Spinal cord (tissue), 10 donors: ENCODE measurements at places on chromosomes 4 and X. TPM values are rescaled to one million over a fixed set of nuclear protein-coding genes. Genes with fewer than 3 reads are reported as not detected.
A peak's percentile ranks its signal among the peaks of the same experiment; 100 is the strongest.

GRCh38 chr4:31422006-31422405 lies 701.8 kb downstream of the PCDH7 start:
- H3K36me3 ChIP-seq = no peaks in the 10 kb centered on the region
- no peak overlapping the region for H3K4me3 ChIP-seq
- H3K27me3 ChIP-seq = no peaks in the 10 kb centered on the region
- no peak overlapping the region for H3K27ac ChIP-seq

DNA sequence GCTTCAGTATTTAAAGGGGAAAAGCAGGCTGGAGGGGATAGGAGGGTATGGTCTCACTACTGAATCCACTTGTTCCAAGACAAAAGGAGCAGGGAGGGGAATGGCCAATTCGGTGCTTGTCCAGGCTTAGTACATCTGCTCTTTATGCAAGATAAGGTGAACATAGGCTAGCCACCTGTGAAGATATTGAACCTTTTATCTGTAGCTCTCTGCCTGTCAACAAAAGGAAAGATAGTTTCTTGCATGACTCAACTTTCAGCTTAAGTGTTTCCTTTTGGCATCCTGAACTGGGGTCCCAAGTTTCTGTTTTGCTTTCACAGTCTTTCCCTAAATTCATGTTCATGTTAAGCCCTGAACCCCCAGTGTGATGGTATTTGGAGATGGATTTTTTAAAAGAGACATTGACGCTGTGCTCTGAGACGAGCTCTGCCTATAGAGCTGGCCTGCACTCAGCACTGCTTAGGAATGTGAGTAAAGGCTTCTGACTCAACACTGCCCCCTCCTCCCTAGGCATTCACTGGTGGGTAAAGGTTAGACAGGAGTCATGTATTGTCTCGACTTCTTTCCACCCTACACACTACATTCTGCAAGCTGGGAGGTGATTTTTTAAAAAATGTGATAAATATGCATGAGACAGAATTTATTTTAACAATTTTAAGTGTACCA lies 28.2 kb downstream of the FAM149A start:
- H3K4me3 ChIP-seq = no peak overlapping the region
- H3K27me3 ChIP-seq = no peaks in the 10 kb centered on the region
- DNase-seq = no peak
- H3K27ac ChIP-seq = no peak overlapping the region
- no peaks in the 10 kb centered on the region for H3K4me1 ChIP-seq

- peaks cover 2% of the 10 kb centered on the region for H3K36me3 ChIP-seq
- DNase-seq = no peak
- H3K27ac ChIP-seq = no peak overlapping the region
- peaks cover 7% of the 10 kb centered on the region for H3K4me1 ChIP-seq
- no peak overlapping the region for H3K4me3 ChIP-seq
- H3K27me3 ChIP-seq = no peaks in the 10 kb centered on the region
Measured at GRCh38 chr4:150135134-150135772, 57.0 kb downstream of the DCLK2 start.

GRCh38 chr4:121952290-121952689 lies 430 bp upstream of the TRPC3 start:
- no peak for DNase-seq
- H3K36me3 ChIP-seq = no peaks in the 10 kb centered on the region
- peaks cover 8% of the 10 kb centered on the region for H3K4me1 ChIP-seq
- H3K27me3 ChIP-seq = peaks cover 17% of the 10 kb centered on the region

DNA sequence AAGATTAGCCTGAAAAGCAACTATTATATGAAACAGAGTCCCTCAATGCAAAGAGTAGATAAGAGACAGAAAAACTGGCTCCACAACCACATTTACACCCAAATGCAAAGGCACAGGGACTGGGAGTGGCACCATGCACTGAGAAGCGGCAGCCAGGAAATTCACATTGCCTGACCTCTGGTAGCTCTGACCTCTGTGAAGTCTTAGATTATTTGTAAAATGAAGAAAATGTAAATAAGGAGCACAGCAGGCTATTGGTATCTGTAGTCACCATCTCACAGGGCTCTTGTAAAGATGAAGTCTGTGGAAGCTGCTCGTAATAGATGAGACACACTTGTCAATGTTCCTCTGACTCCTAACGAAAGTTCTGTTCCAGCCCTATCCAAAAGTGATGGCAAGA lies 69.7 kb downstream of the FAT1 start:
- H3K27ac ChIP-seq = no peak overlapping the region
- no peak overlapping the region for H3K4me3 ChIP-seq
- no peaks in the 10 kb centered on the region for H3K36me3 ChIP-seq
- H3K4me1 ChIP-seq = peaks cover 7% of the 10 kb centered on the region

- H3K27me3 ChIP-seq = no peaks in the 10 kb centered on the region
- no peak overlapping the region for H3K27ac ChIP-seq
- H3K36me3 ChIP-seq = no peaks in the 10 kb centered on the region
- H3K4me3 ChIP-seq = no peak overlapping the region
- H3K4me1 ChIP-seq = no peaks in the 10 kb centered on the region
Measured at GRCh38 chr4:113433536-113434246, 327.8 kb downstream of the CAMK2D start.

DNA sequence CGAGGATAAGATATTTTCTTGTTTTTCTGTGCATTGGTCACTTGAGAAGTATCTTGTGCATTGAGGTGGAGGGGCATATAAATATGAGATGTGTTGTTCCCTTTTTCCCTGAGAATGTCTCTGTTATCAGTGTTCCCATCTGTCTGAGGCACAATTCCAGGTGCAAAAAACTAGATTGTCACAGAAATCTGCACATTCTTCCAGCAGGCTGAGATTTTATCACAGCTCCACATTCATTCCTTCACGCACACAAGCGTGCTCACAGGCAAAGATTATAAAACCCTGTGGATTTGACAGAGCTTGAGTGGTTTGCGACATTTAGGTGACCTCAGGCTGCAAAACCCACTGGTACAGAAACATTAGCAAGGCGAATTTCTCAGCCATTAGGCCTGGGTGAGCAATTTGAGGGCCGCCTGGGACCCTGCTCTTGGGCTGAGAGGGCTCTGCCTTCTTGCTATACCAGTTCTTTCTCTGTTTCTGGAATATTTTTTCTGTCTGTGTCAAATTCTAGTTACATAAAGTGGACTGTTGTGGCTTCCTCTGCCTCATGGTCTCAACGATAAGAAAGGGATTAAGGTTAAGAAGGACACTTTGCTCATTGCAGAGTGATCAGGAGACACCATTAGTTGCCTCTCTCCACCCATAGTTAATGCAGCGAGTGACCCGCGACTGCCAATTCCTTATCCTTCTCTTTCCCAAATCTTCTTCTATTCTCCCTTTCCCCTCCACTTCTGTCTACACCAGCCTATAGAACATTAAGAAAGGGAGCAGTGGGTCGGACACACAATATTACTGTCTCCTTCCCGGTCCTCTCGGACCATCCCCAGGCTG lies 86.7 kb upstream of the C1QTNF7 start:
- no peaks in the 10 kb centered on the region for H3K36me3 ChIP-seq
- no peak overlapping the region for H3K27ac ChIP-seq
- no peak overlapping the region for H3K4me3 ChIP-seq
- no peaks in the 10 kb centered on the region for H3K27me3 ChIP-seq
- peaks cover 9% of the 10 kb centered on the region for H3K4me1 ChIP-seq
- DNase-seq = peak; percentile 41

DNA sequence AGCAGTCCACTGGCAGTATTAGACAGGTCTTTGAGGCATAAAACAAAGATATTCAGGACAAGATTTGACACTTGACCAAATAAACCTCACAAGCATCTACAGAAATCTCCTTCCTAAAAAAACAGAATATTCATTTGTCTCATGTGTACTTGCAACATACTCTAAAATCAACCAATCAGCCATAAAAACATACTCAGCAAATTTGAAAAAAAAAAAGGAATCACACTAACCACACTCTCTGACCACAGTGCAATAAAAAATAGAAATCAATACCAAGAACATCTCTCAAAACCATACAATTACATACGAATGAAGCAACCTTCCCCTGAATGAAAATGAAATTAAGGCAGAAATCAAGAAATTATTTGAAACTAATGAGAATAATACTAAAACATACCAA lies 591.3 kb downstream of the FAM133A start:
- H3K27me3 ChIP-seq = no peaks in the 10 kb centered on the region
- no peak overlapping the region for H3K27ac ChIP-seq
- H3K4me3 ChIP-seq = no peak overlapping the region
- H3K4me1 ChIP-seq = no peaks in the 10 kb centered on the region
- no peak for DNase-seq

DNA sequence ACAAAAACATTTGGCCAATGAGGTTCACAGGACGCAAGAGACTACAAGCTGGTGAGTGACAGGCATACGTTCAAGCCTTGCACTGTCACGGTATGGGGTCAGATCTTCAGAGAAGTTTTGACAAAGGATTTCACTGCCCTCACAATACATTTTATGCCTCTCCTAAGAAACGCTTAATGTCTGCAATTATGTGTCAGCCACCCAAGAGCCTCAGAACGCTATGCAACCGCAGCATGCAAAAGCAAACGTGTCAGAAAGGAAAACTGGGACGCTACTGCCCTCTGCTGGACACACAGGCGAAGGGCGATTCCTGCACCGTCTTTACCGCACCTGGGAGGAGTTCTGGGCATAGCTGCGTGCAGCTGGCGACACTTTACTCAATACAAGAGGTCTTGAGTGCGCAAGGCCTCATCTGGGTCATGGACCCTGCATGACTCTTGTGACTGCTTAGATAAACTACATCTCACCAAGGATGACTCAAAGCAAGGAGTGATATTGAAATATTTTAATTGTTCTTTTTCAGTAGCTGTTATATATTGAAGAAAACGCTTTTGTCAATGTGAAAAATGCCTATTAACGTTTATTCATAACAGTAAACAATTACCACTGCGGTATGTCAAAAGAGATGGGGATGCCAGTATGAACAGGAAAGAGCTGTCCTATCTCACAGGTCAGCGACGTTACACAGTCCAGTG lies 147.6 kb upstream of the FRG1 start:
- H3K27ac ChIP-seq = no peak overlapping the region
- peak overlapping the region; percentile 33 for H3K4me3 ChIP-seq
- DNase-seq = peak; percentile 78
- H3K27me3 ChIP-seq = no peaks in the 10 kb centered on the region
- H3K36me3 ChIP-seq = no peaks in the 10 kb centered on the region
- H3K4me1 ChIP-seq = no peaks in the 10 kb centered on the region

Gene RNF175
- 7.8 TPM for total RNA-seq

Gene SLC34A2
- total RNA-seq = 0.20 TPM

Gene NAP1L2
- total RNA-seq = 18.0 TPM

Gene XG
- total RNA-seq = not detected

Gene SLC2A9
- 3.9 TPM for total RNA-seq

Gene PNMA3
- 24.8 TPM for total RNA-seq

Gene KLHL2
- 27.7 TPM for total RNA-seq

Gene ZNF157
- total RNA-seq = 1.5 TPM

Gene ZIC3
- total RNA-seq = 12.1 TPM

Gene RASGEF1B
- total RNA-seq = 30.5 TPM
